D341Med (cell line): ENCODE measurements at places on chromosomes 2 and 18.

DNA sequence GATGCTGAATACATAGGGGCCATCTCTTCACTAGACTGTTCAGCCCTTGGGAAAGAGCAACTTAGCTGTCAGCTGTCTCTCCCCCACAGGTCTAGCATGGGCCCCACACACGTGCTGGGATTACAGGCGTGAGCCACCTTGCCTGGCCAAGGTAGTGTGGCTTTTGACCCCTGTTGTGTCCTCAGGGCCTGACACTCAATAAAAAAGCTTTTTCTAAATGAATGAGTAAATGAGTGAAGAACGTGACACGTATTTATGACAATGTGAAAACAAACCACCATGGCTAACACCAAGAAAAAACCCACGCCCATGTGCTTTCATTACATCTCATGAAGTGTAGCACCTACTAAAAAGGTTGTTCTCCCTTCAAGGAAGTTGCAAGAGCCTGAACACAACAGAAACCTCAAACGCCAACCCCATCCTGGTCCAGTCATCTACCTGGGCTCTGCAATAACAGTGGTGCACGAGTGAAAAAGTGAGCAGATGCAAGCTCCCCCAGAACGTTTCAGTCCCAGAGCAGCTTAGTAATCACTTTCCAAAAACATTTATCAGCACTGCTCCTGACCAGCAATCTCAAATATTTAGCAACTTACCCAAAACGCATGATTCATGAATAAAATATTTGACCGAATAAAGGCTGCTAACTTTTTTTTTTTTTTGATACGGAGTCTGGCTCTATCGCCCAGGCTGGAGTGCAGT, 3.4 kb downstream of the WDFY1 start:
- DNase-seq, result no peak

DNA sequence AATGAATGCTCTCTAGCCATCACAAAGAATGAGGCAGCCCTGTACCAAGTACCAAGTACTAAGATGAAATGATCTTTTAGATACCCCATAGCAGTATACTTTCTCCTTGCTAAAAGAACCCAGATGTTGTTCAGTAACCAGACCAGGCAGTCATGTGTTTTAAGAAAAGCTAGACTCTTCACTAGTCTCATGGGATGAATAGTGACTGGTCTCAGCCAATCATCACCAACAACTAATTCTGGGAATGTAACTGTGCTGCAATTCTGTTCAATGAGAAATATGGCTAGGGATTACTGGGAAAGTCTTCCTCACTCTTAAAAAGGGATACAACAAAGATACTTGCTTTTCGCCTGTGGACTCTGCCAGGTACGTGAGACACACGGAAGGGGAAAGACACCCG, 29.5 kb downstream of the MBOAT2 start:
- no peak for DNase-seq

DNA sequence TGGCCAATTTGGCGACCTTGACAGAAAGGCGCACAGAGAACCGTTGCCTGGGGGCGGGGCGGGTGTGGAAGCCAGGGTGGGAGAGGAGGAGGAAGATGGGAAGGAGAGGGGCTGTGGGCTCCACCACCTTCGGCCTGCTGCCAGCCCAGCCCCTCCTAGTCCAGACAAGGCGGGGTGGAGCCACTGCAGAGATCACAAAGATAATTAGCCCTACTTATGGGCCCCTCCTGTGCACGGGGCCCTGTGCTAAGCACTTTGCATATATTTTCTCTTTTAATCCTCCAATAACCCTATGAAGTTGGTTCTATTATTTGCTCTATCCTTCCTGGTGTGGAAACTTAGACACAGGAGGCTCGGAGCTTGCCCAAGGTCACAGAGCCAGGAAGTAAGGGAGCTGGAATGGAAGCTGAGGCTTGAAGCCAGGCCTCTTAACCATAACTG, 13.7 kb upstream of the ECEL1 start:
- DNase-seq, result peak; percentile 59

GRCh38 chr2:3571284-3571683, 3.8 kb upstream of the RPS7 start:
- no peak for DNase-seq

GRCh38 chr18:60024857-60025256, 125.1 kb downstream of the PMAIP1 start:
- no peak for DNase-seq

GRCh38 chr18:59446012-59446411, 86.9 kb upstream of the LMAN1 start:
- DNase-seq, result no peak

DNA sequence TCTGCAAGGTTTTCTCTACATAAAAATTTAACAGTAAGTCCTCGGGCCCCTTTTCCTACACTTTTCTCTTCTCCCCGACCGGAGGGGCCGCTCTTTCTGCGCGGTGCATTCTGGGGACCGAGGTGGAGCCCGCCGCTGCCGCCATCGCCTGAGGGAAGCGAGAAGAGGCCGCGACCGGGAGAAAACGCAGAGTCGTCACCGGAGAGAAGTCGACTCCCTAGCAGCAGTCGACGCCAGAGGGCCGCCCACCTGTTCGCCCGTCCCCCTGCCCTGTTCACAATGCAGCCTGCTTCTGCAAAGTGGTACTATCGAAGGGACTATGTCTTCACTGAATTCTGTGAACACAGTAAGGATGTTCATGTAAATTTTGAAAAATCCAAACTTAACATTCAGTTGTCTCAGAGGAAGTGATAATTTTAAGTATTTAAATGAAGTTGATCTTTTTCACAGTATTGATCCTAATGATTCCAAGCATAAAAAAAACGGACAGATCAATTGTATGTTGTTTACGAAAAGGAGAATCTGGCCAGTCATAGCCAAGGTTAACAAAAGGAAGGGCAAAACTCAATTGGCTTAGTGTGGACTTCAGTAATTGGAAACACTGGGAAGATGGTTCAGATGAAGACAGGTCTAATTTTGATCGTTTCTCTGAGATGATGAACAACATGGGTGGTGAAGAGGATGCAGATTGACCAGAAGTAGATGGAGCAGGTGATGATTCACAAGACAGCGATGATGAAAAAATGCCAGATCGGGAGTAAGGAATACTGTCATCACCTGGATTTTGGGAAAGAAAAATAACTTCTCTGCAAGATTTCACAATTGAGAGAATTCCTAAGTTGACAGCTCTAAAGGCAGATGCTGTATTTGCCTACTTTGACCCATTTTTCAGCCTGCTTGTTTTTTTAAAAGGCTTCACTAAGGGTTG, 55.8 kb downstream of the ASXL2 start:
- no peak for DNase-seq

GRCh38 chr2:12910431-12910830, 193.7 kb downstream of the TRIB2 start:
- no peak for DNase-seq

GRCh38 chr2:237617587-237617982, 9.8 kb upstream of the LRRFIP1 start:
- no peak for DNase-seq

DNA sequence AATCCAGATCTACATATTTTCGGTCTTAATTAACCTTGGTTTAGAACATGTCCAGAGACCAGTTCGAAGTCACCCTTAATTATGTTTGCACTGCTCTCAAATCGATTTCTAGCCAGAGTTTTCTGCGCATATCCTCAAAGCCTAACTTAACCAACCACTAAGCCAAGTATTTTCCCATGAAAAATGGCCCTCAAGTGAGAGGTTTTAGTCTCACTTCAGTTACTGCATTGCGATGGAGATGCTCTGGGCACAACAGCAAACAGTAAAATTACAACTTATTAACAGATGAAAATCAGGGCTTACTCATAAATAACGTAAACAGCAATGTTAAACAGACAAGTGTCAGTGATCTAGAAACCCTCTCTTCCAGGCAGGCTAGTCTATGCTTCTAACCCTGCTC, 4.5 kb downstream of the RTN4 start:
- no peak for DNase-seq

DNA sequence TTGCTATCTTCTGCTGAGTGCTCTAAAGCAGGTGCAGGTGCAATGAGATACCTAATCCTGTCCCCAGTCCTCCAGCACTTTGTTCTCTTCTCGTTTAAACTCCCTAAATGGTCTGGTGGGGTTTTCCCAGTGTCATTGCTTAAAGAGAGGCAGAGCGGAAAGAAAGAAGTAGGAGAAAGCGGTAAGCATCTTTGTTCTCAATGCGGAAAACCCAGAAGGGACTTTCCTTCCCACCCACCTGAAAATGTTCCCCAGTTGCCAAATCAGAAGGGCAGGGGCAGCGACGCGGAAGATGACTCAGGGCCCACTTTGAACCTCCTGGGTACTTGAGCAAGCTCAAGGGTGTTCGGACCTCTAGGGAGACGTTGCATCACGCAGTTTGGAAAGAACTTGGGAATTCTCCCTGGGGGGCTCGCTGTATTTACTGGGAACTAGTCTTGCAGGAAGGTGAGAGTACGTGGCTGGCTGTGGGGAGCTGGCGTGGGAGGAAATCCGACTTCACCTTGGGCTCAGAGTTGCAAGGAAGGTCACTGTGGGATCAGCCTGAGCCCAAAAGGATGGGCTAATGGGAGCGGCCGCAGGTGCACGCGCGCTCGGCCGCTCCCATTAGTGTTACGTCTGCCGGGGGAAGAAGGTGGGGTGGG, 589 bp upstream of the SGPP2 start:
- no peak for DNase-seq

GRCh38 chr18:34659579-34660517, 50.2 kb upstream of the DTNA start:
- DNase-seq, result no peak

DNA sequence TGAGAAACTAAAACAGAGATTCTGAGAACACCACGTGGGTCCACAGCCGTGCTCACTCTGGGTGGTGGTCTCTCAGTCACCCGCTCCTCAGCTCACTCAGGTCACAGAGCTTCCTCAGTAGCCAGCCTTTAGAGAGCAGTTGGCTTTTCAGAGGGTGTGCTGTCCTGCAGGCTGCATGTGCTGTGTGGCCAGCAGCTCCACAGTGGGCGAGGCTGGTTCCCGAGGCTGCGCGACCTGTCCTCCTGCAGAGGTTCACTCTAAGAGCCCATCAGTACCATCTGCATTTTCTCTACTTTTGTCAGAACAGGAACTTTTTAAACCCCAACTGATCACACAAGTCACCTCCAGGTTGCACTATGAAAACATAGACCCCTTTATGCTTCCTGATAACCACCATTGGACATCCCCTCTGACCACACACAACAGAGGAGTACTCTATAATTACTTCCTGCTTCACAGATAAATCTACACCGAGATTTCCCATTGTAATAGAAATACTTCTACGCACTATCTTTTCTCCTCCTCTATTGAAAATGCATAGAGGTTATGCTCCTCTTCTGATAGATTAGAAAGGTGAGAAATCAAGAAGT, 93.1 kb downstream of the GYPC start:
- DNase-seq, result no peak

- no peak for DNase-seq
Observed at GRCh38 chr18:11866764-11867163, 15.6 kb downstream of the CHMP1B start.

- no peak for DNase-seq
Observed at GRCh38 chr2:157004789-157005188, 252.7 kb upstream of the GALNT5 start.

DNA sequence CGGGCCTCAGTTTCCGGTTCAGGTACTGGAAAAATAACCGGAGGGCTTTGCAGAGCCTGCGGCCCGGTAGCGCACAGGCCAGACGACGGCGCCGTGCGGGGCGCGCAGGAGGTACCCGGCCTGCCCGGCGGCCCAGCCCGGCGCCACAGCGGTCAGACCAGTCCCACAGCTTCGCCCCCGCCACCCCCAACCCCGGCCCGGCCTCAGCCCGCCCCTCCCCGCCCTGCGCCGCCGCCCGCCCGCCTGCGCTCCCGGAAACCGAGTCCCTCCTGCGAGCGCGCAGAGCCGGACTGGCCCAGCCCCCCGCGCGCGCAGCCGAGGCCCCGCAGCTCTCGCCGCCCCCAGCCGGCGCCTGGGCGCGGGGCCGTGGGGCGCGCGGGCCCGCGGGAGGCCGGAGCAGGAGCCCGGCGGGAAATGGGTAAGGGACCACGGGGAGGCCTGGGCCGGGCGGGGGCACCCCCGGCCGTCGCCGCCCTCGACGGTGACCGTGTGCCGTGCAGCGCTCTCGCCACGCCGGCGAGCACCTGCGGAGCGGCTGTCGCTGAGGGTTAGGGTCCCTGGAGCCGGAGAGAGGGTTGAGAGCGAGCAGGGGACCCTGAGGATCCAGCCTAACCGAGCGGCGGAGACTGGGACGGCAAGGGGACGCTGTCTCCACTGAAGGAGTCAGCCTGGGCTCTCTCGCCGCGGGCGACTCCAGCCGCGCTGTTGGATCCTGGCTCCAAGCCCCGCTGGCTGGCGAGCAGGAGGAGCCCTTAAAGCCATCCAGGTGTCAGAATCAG, 16.5 kb upstream of the PSD4 start:
- DNase-seq, result no peak

GRCh38 chr18:36066686-36067054, 689 bp downstream of the RPRD1A start:
- no peak for DNase-seq

- no peak for DNase-seq
Observed at GRCh38 chr2:28986429-28986828, 5.3 kb downstream of the TOGARAM2 start.

GRCh38 chr18:63142594-63143225, 176.9 kb downstream of the BCL2 start:
- no peak for DNase-seq

DNA sequence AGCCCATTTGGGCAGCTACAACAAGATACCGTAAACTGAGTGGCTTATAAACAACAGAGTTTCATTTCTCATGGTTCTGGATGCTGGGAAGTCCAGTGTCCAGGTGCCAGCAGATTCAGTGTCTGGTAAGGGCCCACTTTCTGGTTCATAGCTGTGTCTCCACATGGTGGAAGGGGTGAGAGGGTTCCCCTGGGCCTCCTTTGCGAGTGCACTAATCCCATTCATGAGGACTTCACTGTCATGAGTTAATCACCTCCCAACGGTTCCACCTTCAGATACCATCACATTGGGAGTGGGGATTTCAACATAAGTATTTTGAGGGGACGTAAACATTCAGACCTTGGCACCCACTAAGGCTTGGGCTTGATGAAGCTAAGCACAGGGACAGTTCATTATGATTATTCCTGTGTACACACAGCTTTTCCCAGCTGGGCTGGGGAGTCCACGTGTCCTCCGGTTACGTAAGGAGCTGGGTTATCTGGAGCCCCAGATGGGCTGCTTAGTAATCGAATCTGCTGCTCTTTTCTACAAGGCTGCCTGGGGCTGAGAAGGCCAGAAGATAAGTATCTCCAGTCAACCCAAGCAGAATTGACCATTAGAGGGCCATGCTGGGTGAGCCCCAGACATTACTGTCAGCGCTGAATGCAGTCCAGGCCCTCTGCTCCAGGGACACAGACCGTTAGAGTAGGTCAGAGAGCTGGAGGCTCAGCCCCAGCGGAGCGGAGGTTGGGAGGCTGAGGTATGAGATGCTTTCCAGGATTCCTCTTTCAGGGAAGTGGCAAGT, 42.7 kb downstream of the EPAS1 start:
- no peak for DNase-seq
